ENCODE measurements at places on chromosomes 3 and 15.

DNA sequence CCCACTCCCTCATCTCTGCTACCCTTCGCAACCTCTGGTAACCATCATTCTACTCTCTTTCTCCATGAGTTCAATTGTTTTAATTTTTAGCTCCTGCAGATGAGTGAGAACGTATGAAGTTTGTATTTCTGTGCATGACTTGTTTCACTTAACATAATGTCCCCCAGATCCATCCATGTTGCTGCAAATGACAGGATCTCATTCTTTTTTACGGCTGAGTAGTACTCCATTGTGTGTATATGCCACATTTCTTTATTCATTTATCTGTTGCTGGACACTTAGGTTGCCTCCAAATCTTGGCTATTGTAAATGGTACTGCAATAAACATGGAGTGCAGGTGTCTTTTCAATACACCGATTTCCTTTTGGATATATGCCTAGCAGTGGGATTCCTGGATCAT is 12.1 kb downstream of the GALK2 start:
- no peak for DNase-seq

DNA sequence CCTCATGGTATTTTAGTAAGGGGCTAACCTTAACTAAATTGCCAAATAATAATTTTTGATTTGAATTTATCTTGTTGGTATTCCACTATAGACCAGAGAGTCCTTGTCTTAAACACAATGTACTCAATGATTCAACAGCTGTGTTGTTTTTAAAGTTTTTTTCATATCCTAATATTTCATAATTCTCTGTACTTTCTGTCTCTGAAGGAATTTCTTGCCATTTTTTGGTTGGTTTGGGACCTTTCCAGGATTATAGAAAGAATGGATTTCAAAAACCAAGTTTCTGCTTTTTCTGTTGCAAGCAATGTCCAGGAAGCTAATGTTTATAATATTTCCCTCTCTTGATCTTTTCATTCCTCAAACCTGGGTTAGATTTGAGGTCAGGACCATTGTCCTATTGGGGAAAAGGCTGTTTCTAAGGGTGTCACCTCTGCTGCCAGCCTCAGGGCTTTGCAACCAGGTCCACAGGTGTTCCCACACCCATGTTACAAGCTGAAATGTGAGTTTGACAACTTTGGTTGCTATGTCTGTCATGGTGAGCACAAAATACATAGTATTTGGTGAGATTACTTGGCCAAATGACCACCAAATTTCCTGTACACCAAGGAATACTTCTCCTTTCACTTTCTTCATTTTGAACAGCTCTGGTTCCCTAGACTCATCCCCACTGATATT is 363.7 kb upstream of the RGMA start:
- DNase-seq = no peak

DNA sequence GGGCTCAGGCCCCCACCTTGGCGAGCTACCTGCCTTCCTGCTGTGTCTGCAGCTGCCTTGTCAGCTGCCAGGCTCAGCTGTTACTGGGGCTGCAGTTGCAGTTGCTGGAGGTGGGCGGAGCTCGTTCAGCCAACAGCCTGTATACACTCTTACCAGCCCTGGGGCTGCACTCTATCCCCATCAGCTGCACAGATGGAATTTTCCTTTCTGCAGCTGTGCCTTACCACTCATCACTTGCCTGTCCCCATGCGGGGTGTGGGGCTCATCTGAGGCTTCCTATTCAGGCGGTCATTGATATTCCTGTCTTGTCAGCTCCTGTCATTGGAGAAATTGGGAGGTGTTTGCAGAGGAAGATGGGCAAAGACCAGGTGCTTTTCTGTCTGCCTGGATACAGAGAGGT is 9.1 kb upstream of the SYN2 start:
- DNase-seq = peak; percentile 3

GRCh38 chr15:79481793-79482192 is 49.7 kb downstream of the MINAR1 start:
- DNase-seq = no peak

DNA sequence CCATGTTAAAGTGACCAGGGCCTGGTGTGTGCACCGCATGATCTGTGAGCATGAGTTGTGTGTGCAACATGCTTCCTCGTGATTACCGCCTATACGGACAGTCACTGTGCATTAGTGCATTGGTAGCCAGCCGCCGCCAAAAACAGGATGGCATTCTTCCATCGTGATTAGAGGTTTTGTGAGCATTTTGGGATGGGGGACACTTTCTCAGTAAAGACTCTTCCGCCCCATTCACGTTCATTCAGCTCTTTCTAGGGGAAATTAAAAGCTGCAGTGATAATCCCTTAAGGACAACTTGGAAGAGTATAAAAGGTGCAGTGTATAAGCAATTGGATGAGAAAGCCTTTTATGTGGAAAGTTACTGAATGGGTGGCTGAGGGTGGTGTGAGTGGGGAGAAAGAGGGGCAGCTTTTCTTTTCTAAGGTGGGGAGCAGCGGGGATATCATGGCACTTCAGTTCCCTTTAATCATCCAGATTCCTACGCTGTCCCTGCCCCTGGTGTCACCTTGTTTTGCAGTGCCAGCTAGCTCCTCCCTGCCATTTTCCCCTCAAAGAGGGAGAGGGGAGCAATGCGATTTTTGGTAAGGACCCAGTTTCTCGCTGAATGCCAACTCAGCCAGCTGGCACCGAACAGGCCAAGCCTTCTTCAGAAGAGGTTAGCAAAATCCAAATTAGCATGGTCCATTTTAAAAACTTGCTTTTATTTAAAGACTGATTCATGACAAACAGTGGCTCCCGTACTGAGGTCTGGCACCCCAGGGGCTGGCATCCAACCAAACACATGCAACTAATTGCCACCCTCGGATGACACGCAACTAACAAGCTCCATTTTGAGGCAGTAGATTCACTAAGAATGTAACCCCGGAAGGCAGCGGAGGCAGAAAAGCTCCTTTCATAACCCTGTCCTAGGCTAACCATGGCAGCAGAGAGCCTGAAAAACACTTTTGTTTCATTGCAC is 447.8 kb downstream of the FHIT start:
- DNase-seq = no peak

- DNase-seq = no peak
Observed at GRCh38 chr15:80107204-80107603, 45.6 kb upstream of the FAH start.

DNA sequence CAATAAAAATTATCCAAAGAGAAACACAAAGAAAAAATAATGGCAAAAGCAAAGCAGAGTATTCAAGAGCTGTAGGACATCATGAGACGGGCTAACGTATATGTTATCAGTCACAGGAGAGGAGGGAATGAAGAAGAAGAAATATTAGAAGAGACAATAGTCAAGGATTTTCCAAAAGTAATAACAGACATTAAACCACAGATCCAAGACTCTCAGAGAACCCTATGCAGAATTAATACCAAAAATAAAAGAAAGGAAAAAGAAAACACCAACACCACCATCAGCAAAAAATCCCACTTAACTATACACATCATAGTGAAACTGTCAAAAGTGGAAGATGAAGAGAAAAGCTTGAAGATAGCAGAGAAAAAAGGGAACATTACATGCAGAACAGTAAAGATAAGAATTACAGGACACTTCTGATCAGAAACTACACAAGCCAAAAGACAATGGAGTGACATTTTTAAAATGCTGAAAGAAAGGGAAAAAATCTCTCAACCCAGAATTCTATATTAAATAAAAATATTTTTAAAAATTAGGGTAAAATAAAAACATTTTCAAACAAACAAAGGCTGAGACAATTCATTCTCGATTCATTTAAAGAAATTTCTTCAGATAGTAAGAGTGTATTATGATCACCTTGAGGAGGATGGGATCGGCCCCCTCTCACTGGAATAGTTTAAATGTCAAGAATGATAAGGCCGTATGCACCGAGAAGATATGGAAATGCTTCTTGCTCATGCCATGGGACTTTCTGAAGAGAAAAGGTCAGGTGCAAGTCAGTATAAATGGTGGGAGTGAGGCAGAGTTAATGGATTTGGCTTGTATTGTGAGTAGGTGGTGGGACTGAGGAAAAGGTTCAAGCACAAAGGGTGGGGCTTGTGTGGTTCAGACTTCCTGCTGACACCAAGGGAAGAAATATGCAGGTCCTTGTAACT is 28.5 kb downstream of the TM2D3 start:
- no peak for DNase-seq

DNA sequence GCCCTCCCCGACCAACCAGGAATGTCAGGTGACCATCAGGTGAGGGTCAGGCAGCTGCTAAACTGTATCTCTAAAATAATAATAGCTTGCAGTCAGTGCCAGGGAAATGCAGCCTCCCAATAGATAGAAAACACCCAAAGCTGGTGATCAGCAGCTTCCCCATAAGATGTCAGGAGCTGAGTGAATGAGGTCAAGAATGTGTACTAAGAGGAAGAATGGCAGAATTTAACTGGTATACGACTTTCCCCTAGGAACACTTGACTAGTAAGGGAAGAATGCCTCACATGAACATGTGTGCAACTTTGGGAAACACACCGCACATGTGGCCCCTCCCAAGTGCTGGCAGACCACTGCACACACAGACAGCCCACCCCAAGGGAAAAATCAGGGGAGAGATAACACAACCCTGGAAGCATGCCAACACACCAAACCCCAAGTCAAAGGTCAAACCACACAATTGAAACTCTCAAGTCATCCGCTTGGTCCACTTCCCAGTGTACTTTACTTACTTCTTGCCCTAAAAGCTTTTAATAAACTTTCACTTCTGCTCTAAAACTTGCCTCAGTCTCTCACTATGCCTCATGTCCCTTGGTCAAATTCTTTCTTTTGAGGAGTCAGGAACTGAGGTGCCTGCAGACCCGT is 806.5 kb downstream of the OTOL1 start:
- no peak for DNase-seq

- DNase-seq = no peak
Observed at GRCh38 chr15:97224191-97224641, 736.3 kb upstream of the ARRDC4 start.
